Activated CD4-positive, alpha-beta T cell treated with anti-CD3 and anti-CD28 coated beads, Interleukin-2, amount 50 U/mL, for 48 hours (primary cell): ENCODE measurements at places on chromosomes 12 and 14.

DNA sequence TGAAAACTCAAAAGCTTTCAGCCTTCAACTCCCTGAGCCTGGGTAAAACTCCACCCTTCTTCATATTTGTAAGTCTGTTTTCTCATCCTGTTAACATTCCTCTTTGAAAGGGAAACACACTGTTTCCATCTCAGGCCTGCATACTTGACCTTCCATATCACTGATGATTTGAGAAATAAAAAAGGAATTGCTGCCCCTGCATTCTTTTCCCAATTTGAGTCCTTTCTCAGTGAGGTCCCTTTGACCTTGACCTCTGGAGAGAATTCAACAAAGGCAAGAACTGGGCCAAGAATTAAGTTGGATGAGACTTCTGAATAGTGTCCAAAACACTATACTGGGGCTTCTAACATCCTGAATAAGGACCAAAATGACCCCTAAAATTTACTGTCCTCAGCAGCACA lies 108.0 kb downstream of the AEBP2 start:
- DNase-seq = no peak

DNA sequence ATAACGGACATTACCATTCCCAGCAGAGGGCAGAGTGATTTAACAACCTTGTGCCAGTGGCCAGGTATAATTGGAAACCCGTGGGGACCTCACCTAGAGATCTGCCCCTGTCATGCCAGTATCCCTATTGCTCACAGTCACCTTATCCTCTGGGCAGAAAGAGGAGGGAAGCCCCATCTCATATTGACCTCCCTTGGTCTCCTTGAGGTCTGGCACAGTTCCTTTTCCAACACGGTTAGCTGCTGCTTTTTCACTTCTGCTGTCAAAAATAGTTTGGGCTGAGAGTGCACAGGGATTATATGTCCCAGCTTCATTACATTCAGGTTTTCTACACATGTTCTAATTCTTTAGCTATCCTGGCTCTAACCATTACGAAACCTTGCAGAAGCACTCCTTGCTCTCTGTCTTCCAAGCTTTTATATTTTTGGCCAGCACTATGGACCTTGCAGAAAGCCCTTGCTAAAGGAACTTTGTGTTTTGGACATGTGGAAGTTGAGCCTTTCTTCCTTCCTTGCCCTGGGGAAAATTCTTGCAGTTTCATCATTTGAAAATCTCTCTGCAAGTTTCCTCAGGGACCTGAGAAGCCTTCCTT lies 111.7 kb upstream of the MIS18BP1 start:
- no peak for DNase-seq

DNA sequence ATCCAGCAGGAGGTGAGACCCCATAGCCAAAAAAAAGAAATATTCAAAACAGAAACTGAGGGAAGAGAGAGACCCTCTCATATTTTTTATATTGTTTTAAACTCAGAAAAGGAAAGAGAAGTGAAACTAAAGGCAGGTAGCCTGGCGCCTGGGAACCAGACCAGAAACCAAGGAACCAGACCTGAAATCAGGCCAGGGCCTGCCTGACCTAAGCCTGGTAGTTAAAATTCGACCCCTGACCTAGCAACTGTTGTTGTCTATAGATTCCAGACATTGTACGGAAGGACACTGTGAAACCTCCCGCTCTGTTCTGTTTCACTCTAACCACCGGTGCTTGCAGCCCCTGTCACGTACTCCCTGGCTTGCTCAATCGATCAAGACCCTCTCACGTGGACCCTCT lies 38.5 kb upstream of the CD163 start:
- DNase-seq = no peak

GRCh38 chr12:85963326-85963725 lies 89.2 kb downstream of the NTS start:
- DNase-seq = no peak

DNA sequence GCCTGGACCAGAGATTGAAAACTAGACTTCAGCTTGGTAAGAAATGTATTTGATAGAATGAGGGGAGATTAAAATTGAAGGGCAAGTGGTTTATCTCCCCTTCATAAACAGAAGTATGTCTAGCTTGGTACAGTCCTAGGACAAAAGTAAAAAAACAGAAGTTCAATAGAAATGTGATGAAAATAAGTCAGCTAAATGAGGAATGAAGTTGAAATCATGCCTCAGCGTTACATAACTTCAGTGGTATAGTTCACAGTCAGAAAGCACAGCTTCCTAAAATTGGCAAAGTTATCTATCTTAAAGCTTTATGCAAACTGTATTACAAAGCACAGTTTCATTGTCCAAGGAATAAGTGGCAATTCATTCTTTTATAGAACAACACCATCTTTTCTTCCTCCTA lies 90.2 kb upstream of the SYT10 start:
- no peak for DNase-seq
